SK-N-SH treated with all-trans-retinoic acid at 6 μM for 48 hours (cell line): ENCODE measurements at places on chromosomes 12 and 14.

- no peak for ATAC-seq
Measured at GRCh38 chr14:97021571-97022168, 224.5 kb downstream of the VRK1 start.

- ATAC-seq, result peak; percentile 65
Measured at GRCh38 chr12:15563663-15564062, 225.5 kb downstream of the EPS8 start.

DNA sequence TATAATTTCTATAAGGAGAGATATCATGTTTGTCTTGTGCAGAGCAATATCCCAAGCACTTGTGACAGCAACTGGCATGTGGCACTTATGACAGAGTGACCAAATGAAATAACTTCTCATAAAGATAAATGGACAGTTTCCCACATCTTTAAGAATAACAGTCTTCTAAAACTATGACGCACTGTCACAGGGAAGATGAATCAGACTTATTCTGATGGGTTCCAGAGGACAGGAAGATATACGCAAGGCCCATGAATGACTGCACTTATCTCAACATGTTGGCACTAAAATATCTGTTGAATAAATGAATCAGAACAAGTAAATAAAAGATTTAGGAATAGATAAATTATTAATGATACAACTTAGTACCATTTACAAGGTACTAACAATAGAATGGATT lies 465.8 kb upstream of the SYT1 start:
- ATAC-seq, result peak; percentile 37

DNA sequence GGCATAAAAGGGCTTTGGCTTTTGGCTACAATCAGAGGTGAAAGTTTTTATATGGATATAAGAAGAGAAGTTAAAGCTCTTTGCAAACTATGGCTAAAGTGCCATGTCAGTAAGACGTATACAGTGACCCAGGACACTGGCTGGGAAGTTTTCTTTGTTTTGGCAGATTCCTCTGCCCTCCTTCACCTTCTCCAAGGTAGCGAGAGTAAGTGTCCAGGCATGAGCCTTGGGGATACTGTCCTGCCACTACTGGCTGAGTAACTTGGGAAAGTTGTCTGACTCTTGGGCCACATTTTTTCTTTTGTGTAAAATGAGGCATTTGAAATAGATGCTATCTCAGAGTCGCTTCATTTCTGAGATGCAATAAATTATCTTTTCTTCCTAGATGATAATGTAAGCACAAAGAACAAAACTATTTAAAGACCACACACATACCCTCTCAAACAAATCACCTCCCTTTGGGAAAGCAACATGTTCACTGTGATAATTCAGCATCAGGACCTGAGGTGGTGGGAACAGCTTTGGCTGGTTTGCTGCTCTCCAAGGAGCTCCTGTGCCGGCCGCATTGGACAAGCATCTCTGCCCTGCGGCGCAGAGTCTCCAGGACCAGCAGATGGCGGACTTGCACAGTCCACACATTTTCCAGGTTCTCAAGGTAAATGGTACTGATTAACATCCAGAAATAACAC lies 106.3 kb downstream of the PTCSC3 start:
- ATAC-seq, result peak; percentile 95

- no peak for ATAC-seq
Measured at GRCh38 chr12:57237596-57237931, 8.1 kb downstream of the SHMT2 start.

- ATAC-seq, result no peak
Measured at GRCh38 chr12:120237360-120238171, 28.0 kb downstream of the PXN start.

DNA sequence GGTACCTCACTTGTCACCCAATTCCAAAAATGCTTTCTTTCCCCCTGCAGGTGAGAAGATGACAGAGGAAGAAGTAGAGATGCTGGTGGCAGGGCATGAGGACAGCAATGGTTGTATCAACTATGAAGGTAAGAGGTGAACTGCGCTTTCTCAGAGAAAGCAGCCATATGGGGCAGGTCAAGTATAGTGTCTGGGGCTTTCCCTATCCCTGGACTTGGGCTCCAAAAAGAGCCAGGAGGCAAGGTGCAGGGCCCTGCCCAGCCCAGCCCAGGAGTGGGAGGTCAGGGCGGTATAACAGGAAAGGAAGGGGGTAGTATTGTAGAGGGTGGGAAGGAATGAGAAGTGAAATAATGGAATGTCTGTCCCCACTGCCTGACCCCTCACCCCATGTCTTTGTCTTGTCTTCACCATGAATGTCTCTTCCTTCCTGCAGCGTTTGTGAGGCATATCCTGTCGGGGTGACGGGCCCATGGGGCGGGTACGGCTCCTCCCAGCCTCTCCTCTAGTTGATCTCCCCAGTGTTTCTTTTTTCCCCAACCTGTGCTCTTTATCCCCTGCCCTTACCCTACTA lies 2.1 kb downstream of the MYL6 start:
- ATAC-seq, result no peak

DNA sequence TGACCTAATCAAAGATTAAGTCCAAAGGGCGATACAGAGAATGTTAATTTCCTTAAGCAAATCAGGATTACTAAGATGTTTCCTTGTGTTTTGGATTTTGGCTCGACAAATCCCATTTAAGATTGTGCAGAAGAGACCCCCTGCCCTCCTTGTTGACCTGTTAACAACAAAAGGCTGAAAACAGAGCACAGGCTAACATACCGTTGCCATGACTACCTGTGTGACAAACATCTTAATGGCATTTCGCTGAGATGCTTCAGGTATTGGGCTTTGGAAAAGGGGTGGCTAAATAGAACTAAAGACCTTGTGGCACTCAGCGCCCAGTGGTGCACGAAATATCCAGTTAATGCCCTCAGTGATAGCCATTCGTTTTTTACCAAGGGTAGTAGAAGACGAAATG lies 1532.3 kb upstream of the TMEM132C start:
- no peak for ATAC-seq

DNA sequence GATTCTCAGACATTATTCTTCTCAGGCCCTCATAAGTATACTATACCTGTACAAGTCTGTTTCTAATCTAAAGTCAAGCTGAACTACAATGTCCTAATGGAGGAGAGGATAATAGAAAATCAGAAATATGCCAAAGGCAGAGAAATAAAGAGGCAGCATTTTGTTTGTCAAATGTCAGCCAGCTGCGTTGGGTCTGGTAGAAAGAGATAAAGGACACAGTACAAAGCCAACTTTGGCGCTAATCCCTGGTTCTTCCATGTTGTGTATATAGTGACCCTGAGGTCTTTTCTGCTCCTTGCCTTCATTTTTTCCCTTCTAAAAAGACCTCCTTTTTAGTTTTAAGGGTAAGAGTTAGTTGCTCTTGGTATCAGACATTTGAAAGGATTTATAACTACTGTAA lies 103.1 kb downstream of the PRICKLE1 start:
- no peak for ATAC-seq

DNA sequence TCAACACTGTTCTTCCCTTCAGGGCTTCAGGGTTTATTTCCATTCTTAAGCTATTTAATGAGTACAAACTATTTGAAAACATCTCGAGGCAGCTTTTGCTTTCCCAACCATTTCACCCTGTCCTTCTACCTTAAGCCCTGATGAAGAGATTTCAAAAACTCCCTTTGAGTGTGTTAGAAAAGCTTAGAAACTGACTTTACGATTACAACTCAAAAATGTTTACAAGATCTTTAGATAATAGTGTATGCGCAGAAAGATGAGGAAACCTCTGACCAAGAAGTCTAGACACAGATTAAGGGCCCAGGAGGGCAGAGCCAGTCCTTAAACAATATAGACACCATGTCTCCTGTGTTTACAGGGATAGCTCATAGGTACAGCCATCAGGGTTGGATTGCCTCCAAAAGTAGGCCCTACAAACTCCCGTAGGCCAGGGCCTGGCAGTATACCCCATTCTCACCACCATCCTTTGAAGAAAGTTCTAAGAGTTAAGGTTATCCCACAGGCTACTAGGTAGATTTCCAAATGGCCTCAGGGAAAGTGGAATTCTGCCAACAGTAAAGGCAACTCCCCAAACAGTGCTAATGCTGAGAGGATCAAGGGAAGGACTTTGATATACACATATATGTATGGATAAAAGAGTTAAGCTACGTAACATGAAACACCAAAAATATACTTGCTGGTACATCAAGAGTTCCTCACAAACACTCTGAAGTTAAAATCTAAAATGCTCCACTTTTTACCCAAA lies 11.4 kb upstream of the SOS2 start:
- no peak for ATAC-seq

GRCh38 chr14:51701951-51702350 lies 50.2 kb downstream of the FRMD6 start:
- ATAC-seq, result no peak

DNA sequence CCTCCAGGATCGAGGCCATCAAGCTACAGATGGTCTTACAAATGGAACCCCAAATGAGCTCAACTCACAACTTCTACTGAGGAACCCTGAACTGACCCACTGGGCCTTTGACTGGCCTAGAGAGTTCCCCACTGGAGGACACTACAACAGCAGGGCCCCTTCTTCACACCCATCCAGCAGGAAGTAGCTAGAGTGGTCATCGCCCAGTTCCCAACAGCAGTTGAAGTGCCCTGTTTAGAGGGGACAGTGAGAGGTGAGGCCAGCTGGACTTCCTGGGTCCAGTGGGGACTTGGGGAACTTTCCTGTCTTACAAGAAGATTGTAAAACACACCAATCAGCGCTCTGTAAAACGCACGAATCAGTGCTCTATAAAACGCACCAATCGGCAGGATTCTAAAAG lies 247.9 kb upstream of the BTG1 start:
- ATAC-seq, result no peak

DNA sequence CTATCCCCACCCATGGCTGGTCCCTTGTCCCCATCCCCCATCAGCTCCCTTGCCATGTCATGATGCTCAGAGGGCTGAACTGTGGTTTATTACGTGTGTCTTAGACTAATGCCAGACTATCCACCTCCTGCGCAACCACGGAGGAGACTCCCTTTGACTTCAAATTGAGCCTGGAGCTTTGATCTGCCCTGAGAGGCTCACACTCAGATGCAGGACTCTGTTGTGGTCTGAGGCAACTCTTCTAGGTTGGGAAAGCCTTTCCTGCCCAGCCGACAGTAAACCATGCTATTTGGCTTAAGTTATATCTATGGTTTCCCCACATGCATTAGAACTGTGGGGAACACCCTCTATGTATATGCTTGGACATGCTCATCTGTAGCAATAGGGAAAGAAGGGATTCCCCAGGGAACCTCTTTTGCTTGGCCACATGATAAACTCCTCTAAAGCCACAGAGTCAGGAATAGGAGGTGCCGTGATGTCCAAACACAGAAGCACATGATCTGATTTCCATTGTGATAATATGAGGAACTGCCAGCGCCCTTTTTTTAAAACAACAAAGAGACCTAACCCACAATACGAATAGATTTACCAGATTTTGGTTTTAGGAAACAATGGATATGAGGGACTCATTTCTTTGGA lies 11.1 kb upstream of the LGALS3 start:
- ATAC-seq, result no peak

GRCh38 chr12:8075935-8076334 lies 6.1 kb upstream of the NECAP1 start:
- ATAC-seq, result no peak

- no peak for ATAC-seq
Measured at GRCh38 chr12:4819654-4820053, 90.1 kb upstream of the KCNA1 start.
